T-helper 2 cell (primary cell): ENCODE measurements at places on chromosomes 4 and X.

DNA sequence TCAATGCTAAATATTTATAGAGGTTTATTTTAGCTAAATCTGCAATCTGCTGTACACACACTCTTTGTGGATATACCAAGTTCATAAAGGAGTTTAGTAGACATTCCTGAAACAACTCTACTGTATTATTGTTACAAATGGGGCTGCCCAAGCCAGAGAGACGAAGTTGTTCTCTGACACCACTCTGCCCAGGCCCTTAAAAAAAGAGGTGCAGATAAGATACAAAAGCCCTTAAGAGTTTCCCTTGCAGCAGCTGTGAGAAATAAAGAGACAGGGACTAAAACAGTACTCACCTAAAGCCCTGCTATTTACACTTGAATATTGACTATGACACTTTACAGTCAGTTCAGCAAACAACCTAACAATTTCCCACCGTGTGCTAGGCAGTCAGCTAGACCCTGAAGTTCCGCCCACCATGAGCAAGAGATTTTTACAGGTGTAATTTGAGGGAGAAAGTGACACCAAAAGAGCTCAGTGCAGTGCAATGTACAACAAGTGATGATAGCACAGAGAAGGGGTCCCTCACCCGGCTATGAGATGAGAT, 191.7 kb downstream of the PRDM5 start:
- no peak for DNase-seq

- DNase-seq: no peak
Observed at GRCh38 chr4:151744614-151745013, 16.2 kb downstream of the GATB start.

DNA sequence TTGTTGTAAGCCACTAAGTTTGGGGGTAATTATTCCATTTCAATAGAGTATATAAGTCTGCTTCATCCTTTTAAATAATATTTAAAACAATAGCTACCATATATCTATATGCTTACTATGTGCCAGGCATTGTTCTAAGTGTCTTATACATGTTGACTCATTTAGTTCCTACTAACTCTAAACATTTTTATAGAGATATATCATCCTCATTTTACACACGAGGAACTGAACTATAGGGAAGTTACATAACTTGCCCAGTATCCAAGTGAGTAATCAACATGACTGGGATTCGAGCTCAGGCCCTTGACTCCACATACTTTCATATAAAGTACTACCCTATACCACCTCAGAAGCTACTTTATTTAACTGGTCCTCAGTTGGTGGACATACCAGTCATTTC, 175.3 kb upstream of the RAI2 start:
- no peak for DNase-seq

DNA sequence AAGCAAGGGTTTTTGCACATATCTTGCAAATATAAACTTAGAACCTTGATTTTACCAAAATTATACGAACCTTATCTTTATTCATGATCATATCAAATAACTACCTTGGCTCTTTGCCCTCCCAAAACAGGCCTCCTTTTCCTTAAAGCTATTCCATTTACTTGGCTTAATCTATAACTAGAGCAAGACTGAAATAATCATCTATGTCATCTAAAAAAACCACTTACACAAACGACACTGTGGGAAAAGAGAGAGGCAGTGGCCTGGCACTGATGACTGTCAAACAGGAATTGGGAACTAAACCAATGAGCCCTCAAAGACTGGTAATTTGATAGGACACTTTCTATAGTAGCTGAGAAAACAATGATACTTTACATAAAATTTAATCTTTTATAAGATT, 11.7 kb upstream of the PTPN13 start:
- DNase-seq: no peak

- no peak for DNase-seq
Observed at GRCh38 chrX:153768311-153769157, 4.5 kb downstream of the PLXNB3 start.

DNA sequence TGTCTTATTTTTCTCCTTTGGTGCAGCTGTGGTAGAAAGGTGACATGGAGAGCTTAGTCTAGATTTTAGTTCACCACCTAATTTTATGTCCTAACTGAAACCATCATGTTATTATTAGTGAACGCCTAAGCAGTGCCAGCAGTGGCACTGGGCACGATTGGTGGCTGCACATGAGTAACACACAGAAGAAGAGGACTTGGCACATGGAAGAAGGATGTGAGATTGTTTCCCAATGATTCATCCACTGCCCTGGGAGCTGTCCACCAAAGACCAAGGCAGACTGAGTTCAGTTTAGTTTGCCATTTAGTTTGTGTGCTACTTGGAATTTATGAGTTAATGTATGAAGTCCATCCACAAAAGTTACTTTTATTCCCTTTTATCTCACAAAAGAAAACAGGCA, 68.1 kb upstream of the NAP1L5 start:
- no peak for DNase-seq

DNA sequence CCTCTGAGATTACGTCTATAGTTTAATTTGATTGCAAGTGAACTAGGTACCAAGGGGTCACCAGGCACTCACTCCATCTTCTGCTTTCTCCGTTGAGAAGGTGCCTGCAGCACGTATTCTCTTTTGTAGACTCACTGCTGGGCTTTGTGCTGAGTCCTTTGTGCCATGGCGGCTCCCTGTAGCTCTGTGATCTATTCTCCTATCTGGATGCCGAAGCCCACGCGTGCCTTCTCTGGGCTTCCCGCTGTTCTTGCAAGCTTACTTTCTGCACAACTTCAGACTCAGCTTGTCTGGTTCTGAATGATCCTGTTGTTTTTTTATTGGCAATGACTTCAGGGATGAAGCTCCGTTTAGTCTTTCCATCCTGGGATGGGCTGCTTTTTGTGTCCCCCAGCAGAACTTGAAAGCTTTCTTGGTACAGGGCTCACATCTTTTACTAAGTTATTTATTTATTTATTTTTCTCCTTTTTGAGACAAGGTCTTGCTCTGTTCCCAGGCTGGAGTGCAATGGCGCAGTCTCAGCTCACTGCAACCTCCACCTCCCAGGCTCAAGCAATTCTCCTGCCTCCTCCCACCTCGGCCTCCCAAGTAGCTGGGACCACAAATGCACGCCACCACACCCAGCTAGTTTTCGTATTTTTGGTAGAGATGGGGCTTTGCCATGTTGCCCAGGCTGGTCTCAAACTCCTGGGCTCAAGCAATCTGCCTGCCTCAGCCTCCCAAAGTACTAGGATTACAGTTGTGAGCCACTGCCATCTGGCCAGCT, 100.9 kb upstream of the NKX1-1 start:
- no peak for DNase-seq

DNA sequence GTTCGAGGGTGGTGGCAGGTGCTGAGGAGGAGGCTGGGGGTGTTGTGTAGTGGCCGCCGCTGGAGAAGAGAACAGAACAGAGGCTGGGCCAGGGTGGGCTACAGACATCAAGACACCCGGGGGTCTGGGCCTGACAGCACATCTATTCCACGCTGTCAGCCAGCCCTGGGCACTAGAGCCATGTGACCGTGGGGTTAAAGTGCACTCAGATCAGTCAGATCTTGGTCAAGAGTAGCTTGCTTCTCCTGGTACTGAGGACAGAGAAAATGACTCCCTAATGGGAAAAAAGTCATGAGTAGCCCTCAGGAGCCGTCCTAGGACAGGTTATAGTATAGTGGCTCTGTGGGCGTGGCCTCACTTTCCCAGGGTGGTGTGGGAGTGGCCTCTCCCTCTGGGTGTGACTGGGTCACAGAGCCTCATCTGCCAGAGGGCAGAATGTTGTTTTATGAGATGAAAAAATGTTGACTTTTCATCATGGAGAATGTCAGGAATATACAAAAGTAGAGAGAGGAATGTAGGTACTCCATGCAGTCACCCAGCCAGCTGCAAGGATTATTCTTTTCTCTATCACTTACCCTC, 19.4 kb downstream of the TRMT44 start:
- no peak for DNase-seq

DNA sequence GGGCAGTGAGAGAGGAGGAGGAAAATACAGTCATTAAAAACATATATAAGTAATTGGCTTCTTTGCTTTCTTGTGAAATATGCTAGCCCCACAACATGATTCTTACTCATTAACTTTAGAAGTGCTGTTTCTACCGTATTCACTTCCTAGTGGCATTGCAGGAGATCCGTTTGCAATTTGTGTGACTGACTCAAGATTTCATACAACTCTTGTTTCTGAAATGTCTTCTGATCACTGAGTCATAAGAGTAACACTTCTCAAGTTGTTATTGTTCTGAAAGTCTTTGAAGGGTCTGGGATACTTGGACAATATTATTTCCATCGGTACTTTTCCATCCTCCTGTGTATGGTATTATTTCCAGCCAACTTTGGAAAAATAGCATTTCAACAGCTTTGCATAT, 310.8 kb downstream of the PACRGL start:
- DNase-seq: no peak

DNA sequence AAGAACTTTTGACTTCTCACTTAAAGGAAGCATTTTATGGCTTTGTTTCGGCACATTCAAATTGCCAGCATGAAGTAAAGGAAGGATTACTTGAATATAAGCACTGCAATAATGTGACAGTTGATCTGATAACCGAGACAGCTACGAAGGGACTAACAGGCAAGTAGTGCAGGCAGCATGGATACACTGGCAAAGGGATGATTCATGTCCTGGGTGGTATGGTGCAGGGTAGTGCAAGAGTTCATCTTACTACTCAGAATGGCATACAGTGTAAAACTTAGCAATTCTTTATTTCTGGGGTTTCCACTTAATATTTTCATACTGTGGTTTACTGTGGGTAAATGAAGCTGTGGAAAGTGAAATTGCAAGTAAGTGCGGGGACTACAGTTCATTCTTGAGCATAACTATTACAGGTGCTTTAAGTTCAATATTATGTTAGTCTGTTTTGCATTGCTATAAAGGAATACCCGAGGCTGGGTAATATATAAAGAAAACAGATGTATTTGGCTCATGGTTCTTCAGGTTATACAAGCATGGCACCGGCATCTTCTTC, 611.8 kb downstream of the SPOCK3 start:
- DNase-seq: no peak

DNA sequence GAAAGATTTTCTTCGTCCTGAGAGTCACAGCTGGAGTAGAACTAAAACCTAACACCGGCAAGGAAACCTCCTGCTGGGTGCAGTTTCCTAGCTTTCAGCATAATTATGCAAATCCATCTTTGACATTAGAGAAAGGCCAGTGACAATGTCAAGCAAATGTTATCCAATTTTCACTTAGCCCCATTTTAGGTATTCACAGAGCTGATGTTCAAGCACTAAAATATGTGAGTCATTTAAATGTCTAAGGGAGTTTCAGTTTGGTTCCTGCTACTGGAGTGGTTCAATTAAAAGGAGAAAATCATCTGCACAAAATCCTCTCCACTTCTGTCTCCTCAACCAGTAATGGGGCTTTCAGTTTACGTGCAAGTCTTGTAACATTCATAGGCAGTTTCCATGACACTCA, 37.1 kb upstream of the AMOT start:
- DNase-seq: no peak

- no peak for DNase-seq
Observed at GRCh38 chr4:78379991-78380729, 171.4 kb upstream of the ANXA3 start.

GRCh38 chrX:8748855-8749254, 16.9 kb upstream of the ANOS1 start:
- no peak for DNase-seq

DNA sequence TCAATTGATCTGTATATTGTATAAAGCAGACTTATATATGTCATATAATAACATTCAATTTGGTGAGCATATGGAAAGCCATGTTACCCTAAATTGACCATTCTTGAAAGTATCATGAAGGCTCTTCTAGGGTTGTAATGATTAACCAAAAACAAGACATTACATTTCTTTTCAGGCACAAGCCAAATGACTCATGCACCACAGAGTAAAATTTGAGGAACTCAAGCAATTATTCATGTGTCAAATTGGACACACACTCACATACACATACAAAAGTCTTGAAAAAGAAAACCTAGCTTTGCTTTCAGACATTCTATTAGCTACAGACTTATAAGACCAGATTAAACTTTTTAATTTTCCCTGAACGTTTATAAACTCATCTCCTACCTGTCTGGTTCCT, 146.5 kb upstream of the PCDH18 start:
- DNase-seq: no peak

DNA sequence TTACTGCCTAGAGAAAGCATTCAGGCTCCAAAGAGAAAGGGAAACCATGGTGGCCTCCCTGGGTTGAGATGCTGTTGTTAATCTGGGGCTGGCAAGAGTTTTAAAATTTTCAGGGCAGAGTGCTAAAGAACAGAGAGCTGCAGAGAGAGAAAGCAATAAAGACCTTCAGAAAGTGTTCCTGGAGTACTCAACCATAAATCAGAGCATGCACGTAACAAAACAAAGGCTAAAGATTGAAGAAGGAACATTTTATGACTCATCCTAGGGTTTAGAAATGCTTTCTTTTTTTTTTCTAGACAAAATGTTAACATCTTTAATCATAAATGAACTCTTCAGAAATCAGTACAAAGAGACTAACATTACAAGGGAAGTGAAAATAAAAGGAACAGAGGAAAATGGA, 562.3 kb upstream of the NDST4 start:
- no peak for DNase-seq

DNA sequence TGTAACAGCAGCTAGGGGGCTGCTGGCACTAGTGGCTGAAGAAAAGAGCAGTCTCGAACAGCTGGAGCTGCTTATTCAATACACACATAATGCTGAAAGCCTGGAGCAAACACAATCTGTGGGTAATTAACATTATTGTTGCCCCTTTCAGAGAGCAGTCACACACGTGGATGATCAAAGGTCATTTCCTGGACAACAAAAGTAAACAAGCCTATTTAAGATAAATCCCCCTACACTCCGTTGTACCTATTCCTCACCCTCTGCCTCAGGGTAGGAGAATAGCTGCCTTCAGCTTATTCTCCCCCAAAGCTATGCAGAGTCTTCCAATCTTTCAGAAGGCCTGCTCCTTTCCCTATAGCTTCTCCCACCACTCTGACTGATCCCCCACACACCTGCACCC, 803.9 kb downstream of the C4orf33 start:
- no peak for DNase-seq

- DNase-seq: no peak
Observed at GRCh38 chr4:126023896-126024295, 709.1 kb downstream of the FAT4 start.

DNA sequence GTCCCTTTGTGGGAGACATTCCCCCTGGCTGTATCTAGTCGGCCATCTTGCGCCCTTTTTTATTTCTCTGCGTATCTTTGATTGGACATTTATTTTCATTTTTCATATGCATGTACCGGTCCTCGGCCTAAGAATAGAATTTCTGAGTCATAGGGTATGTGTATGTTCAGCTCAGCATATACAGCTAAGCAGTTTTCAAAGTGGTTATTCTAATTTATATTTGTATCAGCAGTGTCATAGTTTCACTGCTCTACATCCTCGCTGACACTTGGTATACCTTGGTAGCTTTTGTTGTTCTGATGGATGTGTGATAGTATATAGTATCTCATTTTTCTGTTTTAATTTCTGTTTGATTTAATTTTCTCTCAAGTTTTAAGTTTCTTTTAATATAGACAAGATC, 38.7 kb downstream of the BEX3 start:
- DNase-seq: no peak

- DNase-seq: no peak
Observed at GRCh38 chrX:17185431-17185830, 189.6 kb upstream of the NHS start.
